GM04503 (cell line): ENCODE measurements at places on chromosomes 2 and 18.

DNA sequence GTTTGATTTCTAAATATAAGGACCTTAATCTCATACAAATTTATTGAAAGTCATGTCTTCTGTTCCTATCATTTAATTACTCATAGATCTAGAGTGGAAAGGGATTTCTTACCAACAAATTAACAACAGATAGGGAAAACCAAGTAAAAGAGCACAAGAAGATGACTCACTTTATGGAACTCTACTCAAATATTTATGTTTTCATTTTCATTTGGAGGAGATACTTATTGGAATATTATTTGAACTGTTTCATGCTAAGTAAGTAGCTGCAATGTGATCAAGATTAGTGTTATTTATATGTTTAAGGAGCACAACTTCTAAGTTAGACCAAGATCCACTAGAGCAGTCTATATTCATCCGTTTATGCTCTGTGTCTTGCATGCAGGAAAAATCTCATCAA, 1.3 kb downstream of the NT5C1B start:
- no peak for DNase-seq

DNA sequence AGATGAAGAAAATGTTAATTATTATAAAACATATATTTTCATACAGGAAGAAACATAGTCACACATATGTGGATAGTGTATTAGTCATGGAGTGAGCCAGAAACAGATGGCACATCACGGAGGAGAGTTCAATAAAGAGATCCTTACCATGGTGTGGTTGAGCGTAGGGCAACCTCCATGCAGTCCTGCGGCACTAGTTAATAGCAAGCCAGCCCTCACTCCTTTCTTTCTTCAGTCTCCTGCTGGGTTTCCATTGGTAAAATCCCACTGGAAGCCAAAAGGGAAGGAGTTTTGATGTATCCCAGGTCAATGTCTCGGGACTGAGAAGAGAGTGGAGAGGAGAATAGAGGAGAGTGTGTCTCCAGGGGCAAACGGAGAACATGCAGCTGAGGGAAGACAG, 328.1 kb downstream of the NR4A2 start:
- no peak for DNase-seq

DNA sequence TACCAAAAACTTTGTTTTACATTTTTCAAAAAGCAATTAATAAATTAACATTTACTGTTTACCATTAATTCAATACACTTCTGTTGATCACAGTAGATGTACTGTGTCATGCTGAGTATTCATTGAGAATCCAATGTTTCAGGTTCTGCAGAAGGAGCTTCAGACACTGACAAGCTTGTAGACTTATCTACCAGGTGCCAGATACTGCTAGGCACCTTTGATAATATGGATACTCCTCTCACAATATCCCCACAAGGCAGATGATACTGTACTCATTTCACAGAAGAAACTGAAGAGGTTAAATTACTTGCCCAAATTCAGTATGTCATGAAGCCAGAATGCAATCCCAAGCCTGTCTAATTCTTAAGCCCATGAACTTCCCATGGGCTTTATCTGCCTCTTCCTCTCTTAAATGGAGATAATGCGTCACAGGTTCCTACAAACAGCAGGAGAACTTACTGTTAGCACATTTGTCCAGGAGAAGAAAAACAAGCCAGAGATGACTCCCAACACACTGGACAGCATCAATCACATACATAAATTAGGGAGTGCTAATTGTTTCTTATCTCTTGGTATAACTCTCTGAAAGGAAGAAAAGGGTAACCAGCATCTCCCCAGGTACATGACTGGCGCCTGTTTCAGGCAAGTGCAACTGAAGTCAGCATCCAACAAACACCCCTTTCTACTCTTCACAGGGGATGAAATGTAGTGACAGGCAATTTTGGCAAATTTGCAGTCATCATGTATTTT, 27.4 kb downstream of the ITSN2 start:
- no peak for DNase-seq

DNA sequence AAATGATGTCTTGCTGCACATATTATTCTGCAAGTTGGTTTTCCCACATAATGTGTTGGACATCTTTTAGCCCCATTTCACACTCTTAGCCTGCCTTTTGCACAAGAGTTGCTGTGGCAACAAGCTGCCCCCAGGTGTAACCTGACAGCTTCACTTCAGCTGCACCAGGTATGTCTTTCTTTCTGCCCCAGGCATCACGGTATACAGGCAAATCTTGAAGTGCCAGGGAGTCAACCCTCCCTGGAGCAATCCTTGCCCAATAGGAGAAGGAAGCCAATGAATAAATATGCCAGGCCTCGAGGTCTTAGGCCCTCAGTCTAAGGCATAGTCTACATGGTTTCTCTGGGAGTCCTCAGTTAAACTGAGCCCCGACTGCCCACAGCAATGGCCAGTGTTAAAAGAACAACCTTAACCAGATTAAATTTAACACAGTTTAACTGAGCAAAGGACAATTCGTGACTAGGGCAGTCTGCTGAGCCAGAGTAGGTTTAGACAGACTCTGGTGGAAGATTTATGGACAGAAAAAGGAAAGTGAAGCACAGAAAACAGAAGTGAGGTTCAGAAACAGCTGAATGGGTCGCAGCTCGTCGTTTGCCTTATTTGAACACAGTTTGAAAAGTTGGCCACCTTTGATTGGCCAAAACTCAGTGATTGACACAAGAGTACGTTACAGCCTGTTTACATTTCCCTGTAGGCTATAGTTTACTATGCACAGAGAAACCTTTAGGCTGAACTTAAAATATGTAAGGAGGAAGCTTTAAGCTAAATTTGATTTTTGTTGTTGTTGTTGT, 32.0 kb upstream of the C1QL2 start:
- DNase-seq = no peak

GRCh38 chr2:192265751-192266150, 71.0 kb upstream of the TMEFF2 start:
- no peak for DNase-seq

DNA sequence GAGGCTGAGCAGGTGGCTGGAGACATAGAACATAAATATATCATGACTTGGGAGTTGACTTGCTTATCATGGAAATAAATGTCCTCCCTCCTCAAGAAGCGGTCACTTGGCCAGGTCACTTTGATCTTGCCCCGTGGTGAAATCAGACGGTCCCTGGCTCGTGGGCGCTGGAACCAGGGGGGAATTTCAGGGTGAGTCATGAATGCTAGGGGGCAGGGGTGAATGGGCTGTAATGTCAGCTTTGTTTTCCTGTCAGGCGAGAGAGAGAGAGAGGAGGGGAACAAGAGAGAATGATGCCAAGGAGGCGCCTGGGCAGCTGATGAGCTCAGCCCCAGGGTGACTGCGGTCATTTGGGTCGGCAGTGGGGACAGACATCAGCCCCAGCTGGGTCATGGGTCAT, 47.7 kb downstream of the RRM2 start:
- DNase-seq = no peak

DNA sequence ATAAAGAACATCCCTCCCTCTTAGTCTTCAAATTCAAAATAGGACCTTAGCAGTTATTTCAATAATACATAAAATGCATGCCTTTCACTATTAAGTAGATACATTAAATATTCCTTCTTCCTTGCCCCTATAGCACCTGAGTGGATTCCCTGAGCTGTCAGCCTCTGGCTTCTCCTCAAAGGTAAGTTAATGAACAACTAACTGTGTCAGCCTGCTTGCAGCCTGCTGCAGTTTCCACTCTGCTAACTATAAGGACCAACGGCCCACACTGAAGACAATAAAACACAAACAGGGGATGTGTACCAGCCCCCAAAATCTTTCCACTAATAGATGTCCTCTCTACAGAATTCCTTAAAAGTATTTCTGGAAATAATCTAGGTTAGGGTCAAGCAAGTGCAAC, 5.0 kb downstream of the KCTD1 start:
- DNase-seq = no peak

DNA sequence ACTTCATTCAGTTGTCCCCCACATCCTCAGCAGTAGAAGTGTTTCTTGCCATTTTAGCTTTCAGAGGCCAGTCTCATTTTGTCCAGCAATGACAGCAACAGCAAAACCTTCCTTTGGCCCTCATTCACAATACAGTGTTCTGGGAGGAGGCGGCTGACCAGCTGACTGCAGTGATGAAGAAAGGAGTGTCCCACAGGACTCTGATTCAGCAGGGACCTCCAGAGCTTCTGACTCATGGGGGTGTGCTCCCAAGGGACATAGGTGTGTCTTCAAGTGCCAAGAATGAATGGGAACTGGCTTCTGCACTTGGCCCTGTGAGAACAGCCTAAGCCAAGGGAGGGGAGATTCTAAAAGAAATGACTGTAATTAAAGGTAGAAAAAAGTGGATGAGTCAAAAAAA, 147.0 kb upstream of the PELI1 start:
- peak; percentile 34 for DNase-seq

GRCh38 chr2:231785822-231786176, 446 bp upstream of the COPS7B start:
- no peak for DNase-seq

DNA sequence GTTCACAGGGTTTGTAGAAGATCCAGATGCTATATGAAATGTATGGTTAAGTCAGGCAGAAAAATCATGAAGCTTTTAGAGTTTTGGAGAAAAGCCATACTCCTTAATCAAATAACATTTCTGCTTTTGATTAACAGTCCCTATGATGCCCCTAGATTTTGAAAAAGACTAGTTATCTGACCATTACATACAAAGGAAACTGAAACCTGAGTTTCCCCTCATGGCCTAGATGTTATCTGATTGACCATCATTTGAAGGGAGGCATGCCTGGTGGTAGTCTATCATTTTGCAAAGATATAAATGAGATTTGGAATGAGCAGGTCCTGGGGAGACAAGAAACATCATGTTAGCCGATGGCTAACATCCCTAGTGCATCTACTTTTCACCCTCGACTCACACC, 704.3 kb upstream of the FSHR start:
- no peak for DNase-seq

- no peak for DNase-seq
These were observed 137.1 kb downstream of the CBLN2 start for GRCh38 chr18:72407048-72407447.

DNA sequence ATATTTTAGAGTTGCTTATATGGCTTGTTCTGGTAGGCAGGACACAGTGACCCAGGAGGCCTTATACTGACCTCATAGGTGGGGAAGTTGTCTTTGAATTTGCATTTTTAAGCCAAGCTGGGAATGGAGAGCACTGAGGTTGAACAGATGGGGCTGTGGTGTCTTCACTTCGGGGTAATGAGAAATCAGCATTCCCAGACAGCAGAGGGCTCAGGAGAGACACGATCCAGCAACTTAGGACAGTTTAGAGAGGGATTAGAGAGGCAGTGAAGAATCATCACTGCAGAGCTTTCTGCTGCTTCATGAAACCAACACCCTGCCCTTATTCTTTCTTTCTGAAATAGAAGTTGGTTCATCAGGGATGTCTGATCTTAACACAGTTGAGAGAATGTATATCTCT, 202.4 kb downstream of the TDRD15 start:
- no peak for DNase-seq

- DNase-seq = no peak
These were observed 438.1 kb upstream of the DSEL start for GRCh38 chr18:67954594-67954993.

- no peak for DNase-seq
These were observed 76.4 kb upstream of the UXS1 start for GRCh38 chr2:106270471-106270891.

DNA sequence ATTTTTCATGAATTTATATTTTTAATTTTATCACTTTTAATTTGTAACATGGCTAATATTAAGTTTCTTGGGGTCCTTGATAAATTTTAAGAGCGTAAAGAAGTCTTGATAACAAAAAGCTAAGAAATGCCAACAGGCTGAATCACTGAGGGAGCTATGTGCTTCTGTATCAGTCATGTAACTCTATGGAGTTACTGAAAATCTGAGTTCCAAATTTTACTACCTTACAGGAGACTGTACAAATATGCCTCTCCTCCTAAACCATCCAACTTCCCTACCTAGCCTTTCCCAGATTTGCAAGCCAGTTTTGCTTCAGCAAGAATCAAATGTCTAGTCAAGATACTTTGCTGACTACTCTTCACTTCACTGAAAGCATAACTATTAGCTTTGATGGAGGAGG, 35.7 kb downstream of the FEZ2 start:
- DNase-seq = no peak

DNA sequence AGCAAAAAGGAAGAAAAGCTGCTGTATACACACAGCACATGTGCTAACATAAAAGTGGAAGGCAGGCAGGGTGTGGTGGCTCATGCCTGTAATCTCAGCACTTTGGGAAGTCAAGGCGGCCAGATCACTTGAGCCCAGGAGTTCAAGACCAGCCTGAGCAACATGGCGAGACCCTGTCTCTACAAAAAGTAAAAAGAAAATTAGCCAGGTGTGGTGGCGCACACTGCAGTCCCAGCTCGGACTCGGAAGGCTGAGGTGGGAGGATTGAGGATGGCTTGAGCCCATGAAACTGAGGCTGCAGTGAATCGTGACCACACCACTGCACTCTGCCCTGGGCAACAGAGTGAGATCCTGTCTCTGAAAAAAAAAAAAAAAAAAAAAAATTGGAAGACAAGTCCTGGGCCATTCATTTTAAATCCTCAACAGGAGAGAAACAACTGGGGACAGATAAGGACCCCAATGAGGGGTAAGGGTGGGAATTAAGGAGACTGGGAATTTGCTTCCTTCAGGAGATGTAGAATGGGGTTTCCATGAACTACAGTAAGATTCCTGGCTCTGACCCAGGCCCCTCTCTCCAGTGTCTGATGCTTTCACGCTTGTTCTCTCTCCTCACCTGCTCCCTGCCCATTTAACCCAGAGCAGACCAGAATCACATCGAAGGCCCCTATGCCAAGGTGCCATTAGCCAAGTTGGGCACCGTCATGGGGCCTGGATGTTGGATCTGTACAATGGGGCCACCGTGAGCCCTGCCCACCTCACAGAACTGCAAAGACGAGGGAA, 29.6 kb downstream of the TNS1 start:
- DNase-seq = no peak

GRCh38 chr2:43367012-43367782, 140.8 kb upstream of the ZFP36L2 start:
- DNase-seq = no peak

DNA sequence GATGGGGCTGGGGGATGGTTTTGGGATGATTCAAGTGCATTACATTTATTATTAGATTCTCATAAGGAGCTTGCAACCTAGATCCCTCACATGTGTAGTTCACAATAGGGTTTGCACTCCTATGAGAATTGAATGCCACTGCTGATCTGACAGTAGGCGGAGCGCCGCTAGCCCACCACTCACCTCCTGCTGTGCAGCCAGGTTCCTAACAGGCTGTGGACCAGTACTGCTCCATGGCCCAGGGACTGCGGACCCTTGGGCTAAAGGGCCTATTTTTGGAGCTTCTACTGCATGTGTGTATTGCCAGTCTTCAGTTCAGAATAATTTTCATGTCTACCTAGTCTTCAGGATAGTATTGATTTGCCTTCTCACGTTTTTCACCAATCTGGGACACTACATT, 165.3 kb upstream of the TWIST2 start:
- DNase-seq = no peak

DNA sequence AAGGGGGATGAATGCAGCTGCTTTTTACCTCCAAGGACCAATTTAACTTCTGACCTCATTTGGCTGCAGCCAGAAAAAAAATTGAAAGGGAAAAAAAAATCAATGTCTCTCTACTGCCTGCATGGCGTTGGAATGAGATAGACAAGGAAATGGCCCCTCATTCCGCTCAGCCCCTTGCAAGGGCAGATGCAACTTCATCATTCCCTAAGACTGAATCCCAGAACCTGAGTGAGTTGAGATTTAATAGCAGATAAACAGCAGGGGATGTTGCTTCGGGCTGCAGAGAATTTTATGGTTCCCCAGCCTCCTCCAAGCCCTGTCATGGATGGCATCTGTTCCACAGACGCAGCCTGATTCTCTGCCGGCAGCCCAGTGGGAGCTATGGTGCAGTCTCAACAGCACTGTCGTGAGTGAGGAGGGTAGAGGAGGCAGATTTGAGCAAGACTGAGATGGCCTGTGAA, 49.0 kb downstream of the CAPN13 start:
- no peak for DNase-seq

- DNase-seq = no peak
These were observed 75.5 kb downstream of the NPAS2 start for GRCh38 chr2:100895402-100895801.
